NCI-H1417 treated with DMSO at 0.1 percent for 48 hours (cell line): ENCODE measurements at places on chromosomes 16 and 17.
A peak's percentile ranks its signal among the peaks of the same experiment; 100 is the strongest.

GRCh38 chr17:12566291-12566690, 99.4 kb upstream of the MYOCD start:
- no peak for DNase-seq

DNA sequence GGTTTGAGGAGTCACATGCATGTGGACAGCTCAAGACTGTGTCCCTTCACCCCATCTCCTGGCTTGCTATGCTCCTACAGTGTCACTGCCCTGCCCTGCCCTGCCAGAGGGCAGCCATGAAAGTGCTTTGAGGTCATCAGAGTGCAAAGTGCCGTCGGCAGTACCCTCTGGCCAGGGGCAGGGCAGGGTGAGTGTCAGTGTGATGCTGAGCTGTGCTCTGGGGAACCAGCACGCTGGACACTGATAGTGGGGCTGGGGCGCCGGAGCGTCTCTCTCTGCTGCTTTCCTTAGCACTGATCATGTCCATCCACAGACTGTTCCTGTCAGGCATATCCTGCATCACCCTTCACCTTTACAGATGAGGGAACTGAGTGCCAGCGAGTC, 1.6 kb upstream of the SPATA32 start:
- no peak for DNase-seq

- DNase-seq, result no peak
These were observed 2.9 kb downstream of the KPNB1 start for GRCh38 chr17:47652570-47652969.

- DNase-seq, result no peak
These were observed 94.5 kb downstream of the PCTP start for GRCh38 chr17:55845385-55845784.

GRCh38 chr16:81004646-81005353, 1.9 kb downstream of the CMC2 start:
- no peak for DNase-seq

- DNase-seq, result peak; percentile 11
These were observed 6.8 kb upstream of the KRTAP17-1 start for GRCh38 chr17:41322094-41322902.

DNA sequence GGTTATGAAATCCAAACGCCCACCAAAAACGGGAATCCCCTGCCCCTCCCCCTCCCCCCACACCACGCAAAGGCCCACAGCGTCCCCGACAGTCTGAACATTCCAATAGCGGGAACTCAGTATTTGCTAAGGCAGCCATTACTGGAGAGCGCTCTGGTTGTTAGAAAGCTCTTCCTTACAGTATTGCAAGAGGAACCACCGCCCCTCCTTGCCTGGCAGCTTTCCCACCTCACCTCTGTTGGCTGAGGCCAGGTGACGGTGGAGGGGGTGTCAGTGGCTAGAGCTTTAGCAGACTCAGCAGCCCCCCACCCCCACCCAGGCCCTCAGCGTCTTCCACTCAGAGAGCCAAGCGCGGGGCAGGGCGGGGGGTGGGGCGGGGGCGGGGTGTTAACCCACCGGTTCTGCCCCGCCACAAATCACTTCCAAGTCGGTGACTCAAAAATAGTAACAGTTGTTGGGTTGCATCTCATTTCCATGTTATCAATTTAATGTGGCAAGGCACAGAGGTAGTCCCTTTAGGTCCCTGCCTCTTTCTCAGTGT, 2.2 kb upstream of the PLEKHH3 start:
- no peak for DNase-seq

DNA sequence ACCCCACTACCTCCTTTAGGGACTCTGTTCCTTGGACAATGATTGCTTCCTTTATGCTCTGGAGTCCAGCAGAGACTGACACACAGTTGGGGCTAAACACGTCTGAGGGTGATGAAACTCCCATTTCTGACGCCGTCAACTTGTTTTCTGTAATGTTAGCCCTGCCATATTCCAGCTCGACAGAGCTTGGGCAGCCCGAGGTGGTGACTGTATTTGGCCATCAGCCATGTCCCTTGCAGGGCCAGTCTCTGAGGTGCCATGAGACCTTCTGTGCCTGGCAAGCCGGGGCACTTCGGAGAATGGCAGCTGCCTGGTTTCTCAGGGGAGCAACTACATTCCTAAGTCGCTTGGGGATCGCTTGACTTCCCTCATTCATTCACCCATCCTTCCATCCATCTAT, 278.9 kb upstream of the TNRC6C start:
- DNase-seq, result no peak

DNA sequence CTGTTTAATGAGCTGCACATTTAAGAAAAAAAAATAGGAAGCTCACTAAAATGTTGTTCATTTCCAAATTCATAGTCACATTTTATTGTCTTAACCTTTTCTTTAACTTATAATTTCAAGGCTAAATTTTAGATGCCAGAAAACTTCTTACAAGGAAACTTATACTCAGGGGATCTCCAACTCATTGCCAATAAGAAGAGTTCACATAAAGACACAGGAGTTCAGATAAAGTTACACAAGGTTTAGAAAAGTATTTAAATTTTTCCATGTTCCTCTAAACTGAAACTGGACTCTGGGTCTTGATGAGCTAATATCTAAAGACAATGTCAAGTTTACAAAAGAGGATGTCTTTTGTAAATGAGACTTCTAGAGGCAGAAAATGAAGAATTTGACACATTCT, 190.7 kb upstream of the KCNJ16 start:
- no peak for DNase-seq

DNA sequence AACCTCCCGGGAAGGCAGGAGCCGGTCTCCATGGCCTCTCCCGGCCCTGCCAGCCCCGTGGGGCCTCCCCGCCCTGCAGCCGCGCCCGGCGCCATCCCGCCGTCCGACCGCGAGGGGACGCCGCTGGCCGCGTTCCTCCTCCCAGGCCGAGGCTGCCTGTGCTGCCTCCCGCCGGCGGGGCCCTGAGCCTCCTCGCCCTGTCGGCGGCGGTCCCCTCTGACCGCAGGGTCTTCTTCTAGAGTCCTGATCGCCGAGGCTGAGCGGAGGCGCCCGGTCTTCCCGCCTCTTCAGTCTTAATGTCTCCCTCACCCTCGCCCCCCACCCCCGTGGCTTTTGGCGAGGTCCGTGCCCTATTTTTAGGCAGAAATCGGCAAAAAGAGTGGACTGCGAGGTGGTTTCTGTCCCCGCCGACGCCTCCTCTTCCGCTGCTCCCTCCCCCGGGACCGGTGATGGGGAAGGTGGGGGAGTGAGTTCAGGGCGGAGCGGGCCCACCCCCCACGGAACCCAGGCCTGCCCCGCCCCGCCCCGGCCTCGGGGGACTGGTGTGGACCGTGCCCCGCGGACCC, 794 bp upstream of the CPNE7 start:
- DNase-seq, result no peak

DNA sequence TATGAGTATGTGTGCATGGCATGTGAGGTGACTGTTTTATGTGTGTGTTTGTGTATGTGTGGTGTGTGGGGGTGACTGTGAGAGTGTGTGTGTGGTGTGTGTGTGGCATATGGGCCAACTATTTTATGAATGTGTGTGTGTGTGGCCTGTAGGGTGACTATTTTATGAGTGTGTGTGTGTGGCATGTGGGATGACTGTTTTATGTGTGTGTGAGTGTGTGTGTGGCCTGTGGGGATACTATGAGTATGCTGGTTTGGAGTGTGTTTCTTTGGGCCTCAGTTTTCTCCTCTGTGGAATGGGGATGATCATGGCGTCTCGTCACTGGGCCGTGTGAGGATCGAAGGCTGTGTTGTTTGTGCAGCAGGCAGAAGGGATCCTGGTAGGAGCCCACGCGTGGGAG, 152.1 kb upstream of the PLCG2 start:
- no peak for DNase-seq

DNA sequence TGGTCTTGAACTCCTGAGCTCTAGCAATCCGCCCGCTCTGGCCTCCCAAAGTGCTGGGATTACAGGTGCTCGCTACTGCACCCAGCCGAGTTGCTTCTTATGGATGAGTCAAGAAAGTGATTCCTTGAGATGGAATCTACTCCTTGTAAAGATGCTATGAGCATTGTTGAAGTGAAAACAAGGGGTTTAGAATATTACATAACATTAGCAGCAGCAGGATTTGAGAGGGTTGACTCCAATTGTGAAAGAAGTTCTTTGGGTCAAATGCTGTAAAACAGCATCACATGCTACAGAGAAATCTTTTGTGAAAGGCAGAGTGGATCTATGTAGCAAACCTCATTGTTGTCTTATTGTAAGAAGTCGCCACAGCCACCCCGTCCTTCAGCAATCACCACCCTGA, 72.7 kb downstream of the NT5M start:
- DNase-seq, result no peak
